Cerebellar nuclear complex (tissue), 1 donor: ENCODE measurements at places on chromosomes 5 and 9.

DNA sequence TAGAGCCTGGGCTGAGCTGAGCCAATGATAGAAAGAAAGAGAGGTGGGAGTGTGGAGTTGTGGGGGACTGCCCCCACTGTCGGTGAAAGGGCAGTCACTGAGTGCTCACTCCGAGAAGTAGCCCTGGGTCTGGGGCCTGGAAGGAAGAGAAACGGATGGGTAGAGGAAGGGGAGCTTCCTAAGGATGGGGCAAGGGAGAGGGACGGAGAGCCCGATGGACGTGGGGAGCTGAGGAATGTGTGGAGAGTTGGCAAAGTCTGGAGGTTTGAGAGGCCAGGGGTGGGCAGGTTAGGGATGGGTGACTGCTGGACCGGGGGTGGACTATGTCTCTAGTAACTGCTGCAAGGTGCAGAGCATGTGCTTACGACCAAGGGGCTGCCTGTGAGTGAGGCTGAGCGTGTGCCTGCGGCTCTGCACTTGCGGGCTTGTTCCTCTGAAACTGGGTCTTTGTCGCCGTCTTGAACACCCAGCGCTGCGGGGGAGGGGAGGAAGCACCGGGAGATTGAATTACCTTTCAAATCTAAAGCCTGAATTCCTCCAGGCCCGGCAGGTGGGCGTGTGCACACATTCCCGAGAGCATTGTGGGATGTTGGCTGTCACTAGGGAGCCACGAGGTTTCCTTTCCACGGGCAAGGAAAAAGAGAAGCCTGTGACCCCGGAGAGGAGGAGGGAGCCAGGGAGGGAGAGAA lies 76.4 kb upstream of the ARAP3 start:
- no peak for DNase-seq

GRCh38 chr5:154276973-154277331 lies 86.4 kb downstream of the GALNT10 start:
- no peak for DNase-seq

GRCh38 chr5:102511666-102512065 lies 12.9 kb upstream of the SLCO6A1 start:
- no peak for DNase-seq

GRCh38 chr9:79346350-79347020 lies 225.3 kb upstream of the TLE4 start:
- DNase-seq = no peak

DNA sequence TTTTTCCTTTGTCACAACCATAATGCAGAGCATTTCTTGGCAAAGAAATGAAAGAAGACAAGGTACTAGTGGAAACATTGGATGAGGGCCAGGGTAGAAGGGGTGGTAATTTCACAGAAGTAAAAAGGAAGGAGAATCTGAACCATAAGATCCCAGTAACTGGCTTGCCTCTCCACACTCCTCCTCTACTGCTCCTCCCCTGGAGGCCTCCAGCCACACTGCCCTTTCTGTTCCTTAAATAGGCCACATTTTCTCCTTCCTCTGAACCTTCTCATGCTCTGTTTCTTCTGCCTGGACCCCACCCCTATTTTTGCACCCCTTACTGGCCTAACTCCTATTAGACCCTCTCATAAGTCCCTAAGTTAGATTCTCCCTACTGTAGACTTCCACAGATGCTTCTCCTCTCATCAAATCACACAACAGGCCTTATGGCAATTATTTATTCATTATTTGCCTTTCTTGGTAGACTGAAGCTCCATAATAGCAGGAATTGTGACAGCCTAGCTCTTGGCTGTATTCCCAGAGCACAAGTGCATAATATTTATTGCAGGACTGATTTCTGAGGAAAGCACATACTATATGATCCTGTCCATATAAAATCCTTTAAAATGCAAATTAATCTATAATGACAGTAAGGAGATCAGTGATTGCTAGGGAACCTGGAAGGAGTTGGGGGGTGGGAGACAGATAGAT lies 31.3 kb upstream of the GRIA1 start:
- DNase-seq = no peak

DNA sequence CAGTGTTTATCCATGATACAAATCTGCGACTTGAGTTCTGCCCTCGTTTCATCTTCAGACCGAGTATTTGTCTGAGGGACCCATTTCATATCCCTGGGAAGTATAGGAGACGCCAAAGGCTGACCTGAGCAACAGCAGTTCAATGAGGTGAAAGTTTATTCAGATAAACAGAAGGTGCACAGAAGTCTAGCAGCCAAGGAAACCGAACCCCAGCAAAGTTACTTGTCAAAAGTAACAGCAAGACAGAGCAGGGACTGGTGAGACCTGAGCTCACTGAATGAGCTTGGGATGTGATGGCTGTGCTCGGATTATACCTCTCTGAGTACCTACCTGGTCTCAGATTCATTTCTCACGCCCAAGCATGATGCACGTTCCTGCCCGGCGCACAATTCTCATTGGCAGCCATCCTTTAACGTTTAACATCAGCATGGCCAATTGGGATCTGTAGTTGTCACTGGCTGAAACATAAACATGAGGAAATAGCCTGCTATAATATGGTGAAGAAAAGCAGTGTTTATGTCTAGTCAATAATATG lies 599 bp downstream of the LYRM7 start:
- DNase-seq = no peak

DNA sequence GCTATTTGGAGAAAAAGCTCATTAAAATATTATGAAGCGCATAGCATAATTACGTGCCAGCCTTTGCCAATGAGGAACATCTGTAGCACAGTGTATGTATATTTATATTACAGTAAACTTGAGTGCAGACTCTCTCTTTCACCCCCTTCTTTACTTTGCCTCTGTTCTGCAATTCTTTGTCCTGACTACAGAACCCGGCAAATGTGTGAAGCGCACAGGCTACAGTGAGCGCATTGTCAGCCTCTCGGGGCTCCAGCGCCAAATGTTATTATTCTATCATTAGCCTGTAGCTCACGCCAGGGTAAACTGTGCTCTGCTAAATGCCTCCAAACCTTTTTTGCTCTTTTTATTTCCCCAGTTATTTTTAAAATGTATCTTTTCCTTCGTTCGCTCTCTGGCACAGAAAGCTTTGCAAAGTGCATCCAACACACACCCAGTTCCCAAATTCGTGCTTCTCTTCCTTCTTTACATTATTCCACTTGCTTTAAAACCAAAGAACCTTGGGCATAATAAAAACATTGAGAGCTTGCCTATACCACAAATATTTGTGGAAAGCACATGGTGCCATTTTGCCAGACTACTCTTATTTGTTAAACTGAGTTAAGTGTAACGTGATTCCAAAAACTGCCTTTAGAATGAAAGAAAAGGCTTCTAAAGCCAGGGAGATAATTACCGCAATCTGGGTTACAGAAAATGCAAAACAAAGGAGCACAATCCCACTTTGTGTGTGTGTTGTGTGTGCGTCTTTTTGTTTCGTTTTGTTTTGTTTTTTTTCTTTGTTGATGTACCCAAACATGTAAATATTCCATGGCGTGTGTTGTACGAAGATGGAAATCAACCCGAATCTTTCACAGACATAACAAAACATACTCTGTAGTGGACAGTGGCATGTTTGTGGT lies 164.1 kb upstream of the MPDZ start:
- no peak for DNase-seq

DNA sequence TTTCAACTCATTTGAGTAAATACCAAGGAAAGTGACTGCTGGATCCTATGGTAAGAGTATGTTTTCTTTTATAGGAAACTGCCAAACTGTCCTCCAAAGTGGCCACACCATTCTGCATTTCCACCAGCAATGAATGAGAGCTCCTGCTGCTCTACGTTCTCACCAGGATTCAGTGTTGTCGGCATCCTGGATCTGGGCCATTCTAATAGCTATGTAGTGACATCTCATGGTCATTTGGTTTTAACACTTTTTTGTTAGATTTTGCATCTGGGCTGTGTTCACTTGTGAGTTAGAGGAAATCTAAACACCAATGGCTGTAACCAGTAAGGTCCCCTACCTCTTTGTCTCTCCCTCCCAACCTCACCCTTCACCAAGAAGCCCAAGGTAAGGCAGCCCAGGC lies 115.9 kb downstream of the ATPSCKMT start:
- DNase-seq = no peak

DNA sequence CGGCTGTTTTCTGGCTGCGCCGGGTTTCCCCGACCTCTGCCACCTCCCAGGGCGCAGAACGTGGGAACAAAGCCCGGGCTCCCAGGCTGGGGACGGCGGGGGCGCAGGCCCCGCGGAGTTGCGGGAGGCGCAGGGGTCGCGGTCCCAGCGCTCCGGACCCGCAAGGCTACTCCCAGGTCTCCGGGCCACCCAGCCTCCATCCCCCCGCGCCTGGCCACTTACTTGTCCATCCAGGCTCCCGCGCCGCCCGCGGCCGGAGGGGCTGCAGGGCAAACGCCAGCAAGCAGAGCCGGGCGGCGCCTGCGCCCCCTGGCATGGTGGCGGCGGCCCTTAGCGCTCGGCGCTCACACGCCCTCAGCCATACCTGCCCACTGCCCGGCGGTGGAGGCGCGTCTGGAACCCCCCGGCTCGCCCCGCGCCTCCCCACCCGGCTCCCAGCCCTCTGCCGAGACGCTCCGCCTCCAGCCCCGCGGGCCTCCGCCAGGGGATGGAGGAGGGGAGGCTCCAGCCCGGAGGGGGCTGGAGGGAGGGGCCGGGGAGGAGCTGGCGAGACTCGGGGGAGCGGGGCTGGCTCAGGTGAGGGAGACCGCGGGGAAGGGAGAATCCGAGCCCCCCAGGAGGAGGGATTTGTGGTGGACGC lies at the start of gene ADAM19:
TSS of gene ADAM19 (minus strand) at position 395 of the 640 bp plus-strand sequence. CDS start at position 316, 79 bp downstream.
- no peak for DNase-seq
